ENCODE measurements at places on chromosomes 3 and 15.

- no peak for DNase-seq
These were observed 153.6 kb upstream of the ZNF717 start for GRCh38 chr3:75938921-75939320.

GRCh38 chr3:197196192-197196591, 102.2 kb downstream of the DLG1 start:
- no peak for DNase-seq

- no peak for DNase-seq
These were observed 49.4 kb upstream of the SPTSSB start for GRCh38 chr3:161420746-161421145.

- no peak for DNase-seq
These were observed 126.7 kb upstream of the SAMMSON start for GRCh38 chr3:69872783-69873378.

DNA sequence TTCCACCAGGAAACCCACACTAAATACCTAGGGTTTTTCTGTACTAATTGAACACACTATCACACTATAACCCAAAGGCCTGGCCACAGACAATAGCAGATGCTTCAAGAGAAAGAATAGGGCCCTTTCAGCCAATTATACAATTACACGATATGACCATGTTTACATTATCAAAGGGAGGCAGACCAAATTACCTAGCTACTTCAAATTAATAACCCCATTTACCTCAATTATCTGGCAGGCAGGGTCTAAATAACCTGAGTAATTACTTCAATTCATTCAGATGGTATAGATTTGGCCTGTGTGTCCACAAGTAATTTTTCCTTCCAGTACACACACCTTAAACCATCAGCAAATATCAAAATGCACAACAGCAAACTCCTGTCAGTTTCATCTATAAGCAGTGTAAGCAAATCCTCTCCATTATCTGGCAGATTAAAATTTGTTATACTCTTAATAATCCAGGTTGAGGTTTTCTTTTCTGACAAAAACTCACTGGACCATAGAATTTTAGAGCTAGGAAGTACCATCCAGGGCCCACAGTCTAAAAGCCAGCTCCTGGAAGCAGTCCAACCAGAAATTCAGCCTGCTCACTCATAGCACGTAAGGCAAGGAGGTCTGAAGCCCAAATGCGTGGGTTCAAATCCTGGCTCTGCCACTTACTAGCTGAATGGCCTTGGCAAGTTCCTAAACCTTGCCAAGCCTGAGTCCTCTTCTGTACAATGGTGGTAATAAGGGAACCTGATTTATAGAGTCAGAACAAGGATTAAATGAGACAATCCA, 51.8 kb downstream of the RFTN1 start:
- no peak for DNase-seq
